ENCODE measurements at places on chromosomes 5 and 9. TPM values are rescaled to one million over a fixed set of nuclear protein-coding genes. Genes with fewer than 3 reads are reported as not detected.

Gene LIX1
- polyA plus RNA-seq: 1.3 TPM

Gene TAS2R1
- not detected for polyA plus RNA-seq

Gene PCDHGB7
- polyA plus RNA-seq: not detected

Gene LHX3
- not detected for polyA plus RNA-seq

Gene DOCK2
- polyA plus RNA-seq: 62.1 TPM

Gene LMBRD2
- polyA plus RNA-seq: 5.2 TPM

Gene SHOC1
- not detected for polyA plus RNA-seq

Gene PDZD2
- 0.05 TPM for polyA plus RNA-seq

Gene HACD4
- 1.2 TPM for polyA plus RNA-seq

Gene FOXD1
- not detected for polyA plus RNA-seq

Gene POU5F2
- polyA plus RNA-seq: 0.29 TPM

Gene SLC35A4
- 69.9 TPM for polyA plus RNA-seq

Gene PTPRD
- polyA plus RNA-seq: not detected

Gene RMRP
- not detected for polyA plus RNA-seq

Gene QRFP
- not detected for polyA plus RNA-seq

Gene TAF11L10
- not detected for polyA plus RNA-seq

Gene PRR16
- not detected for polyA plus RNA-seq

Gene SPINK5
- polyA plus RNA-seq: not detected

Gene TXNDC8
- not detected for polyA plus RNA-seq

Gene NUTM2G
- not detected for polyA plus RNA-seq

DNA sequence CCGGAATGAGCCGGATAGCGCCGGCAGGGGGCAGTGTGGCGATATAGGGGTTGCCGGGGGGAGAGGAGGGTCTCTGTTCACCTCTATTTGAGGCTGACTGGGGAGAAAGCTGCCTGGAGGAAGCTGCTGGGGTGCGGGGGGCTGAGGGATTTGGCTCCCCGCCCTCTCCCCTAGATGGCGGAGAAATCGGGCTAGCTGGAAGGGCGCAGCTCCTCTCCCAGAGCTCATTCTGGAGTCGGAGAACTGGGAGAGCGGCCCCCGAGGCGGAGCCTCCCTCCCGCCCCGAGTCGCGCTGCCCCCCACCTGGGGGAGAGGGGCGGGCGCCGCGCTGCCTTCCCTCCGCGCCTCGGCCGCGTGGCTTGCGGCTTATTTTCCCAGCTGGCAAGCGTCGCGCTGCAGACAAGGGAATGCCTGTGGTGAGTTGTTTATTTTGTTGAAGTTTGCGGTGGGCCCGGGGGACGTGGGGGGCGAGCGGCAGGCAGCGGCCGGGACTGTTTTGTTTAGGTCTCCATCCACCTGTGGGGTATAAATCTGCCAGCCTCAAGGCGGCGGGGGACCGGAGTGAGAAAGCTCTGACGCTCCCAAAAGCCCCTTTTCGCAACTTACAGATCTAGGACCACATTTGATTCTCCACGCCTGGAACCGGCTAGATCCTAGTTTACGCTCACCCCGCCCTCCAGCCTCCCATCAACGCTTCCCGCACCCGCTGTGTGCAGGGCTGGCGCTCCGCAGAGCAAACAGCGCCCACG is 4.1 kb upstream of the RGMB start:
- DNase-seq: peak; percentile 24

GRCh38 chr5:143398451-143399237 is 4.8 kb downstream of the NR3C1 start:
- no peak for DNase-seq

GRCh38 chr5:180823940-180824629 is 21.5 kb upstream of the MGAT1 start:
- DNase-seq: no peak

- DNase-seq: no peak
These were observed 73.6 kb downstream of the C9orf153 start for GRCh38 chr9:86185872-86186271.

GRCh38 chr5:174675110-174675509 is 49.3 kb upstream of the MSX2 start:
- DNase-seq: no peak

- DNase-seq: no peak
These were observed 1.6 kb downstream of the ARSI start for GRCh38 chr5:150301170-150301505.

- no peak for DNase-seq
These were observed 524.5 kb upstream of the RGMB start for GRCh38 chr5:98248949-98249348.

- DNase-seq: no peak
These were observed 218.1 kb downstream of the CETN3 start for GRCh38 chr5:90191352-90192045.

DNA sequence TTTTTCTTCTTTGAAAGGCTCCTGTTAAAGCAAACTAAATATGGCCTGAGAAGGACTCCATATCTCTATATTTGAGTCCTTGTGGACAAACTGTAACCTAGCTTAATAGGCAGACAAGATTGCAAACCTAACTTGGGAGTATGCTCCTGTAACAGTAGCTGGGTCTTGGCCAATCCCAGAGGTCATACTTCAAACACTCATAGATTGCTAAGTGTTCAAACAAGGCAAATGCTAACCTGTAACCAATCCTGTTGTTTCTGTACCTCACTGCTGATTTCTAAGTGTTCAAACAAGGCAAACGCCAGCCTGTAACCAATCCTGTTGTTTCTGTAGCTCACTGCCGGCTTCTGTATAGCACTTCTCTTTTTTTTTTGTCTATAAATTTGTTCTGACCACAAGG is 50.6 kb upstream of the CLK4 start:
- DNase-seq: no peak

DNA sequence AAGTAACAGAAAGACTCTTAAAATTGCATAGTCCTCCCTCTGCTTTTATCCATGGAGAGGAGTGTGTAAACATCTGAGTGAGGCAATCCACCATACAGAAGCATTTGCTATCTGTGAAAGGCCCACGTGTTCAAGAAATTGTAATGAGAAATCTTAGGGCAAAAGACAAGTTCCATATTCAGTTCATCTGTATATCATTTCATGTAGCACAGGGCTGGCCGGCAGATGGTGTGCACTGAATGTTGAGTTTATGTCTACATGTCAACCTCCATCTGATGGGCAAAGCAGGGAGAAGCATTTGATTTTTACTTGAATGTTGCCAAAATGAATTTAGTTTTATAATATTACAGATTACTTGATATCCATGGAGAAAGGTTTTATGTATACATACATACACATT is 179.5 kb upstream of the RAD23B start:
- DNase-seq: no peak

DNA sequence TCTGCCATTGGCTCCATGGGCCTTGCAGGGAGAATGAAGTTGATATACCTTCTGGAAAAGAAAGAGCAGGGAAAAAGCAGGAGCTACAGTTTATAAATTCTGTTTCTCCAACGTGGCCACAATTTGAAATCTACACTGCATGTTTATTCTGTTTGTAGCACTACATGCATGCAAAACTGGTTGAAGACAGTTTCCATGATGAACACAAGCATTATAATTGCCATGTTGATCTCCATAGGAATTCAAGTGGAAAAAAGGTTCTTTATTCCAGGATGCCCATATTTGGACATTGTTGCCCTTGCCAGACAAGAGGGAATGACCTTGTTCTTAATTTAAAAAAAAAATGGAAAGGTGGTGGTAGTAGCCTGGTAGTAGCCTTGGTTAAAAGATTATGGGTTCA is 69.2 kb upstream of the PALM2AKAP2 start:
- DNase-seq: no peak

DNA sequence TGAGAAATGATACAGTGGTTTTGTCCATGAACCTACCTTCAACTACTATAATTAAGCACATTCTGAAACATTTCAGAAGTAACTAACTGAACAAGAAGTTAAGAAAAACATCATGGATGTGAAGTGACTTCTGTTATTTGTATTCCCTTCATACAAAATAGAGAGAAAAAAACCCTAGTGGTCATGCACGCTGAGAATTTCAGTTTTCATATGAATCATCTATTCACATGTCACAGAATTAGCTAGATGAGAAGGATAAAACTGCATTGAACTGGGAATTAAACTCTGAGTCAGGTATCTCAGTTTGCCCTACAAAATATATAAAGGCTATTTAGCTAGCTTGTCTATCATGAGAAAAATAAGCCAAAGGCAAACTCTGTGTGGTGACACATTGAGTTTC is 451.8 kb upstream of the FTMT start:
- DNase-seq: no peak

DNA sequence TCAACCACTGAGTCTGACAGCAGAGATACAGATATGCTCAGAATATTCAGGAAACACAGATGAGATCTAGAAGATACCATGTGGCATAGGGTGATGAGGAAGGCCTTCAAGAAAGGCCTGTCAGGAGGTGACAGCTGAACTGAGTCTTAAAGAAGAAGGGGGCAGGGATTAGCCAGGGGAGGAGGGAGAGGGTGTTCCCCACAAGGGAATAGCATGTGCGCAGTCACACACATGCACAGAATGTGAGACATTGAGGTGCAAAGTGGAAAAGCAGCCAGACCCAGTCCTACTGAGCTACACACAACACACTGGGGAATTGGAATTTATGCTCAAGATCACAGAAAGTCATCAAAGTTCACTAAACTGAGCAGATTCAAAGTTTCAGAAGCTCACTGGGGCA is 3.0 kb upstream of the SLC25A48 start:
- DNase-seq: no peak

- no peak for DNase-seq
These were observed 5.1 kb downstream of the POLR3G start for GRCh38 chr5:90479611-90480385.

DNA sequence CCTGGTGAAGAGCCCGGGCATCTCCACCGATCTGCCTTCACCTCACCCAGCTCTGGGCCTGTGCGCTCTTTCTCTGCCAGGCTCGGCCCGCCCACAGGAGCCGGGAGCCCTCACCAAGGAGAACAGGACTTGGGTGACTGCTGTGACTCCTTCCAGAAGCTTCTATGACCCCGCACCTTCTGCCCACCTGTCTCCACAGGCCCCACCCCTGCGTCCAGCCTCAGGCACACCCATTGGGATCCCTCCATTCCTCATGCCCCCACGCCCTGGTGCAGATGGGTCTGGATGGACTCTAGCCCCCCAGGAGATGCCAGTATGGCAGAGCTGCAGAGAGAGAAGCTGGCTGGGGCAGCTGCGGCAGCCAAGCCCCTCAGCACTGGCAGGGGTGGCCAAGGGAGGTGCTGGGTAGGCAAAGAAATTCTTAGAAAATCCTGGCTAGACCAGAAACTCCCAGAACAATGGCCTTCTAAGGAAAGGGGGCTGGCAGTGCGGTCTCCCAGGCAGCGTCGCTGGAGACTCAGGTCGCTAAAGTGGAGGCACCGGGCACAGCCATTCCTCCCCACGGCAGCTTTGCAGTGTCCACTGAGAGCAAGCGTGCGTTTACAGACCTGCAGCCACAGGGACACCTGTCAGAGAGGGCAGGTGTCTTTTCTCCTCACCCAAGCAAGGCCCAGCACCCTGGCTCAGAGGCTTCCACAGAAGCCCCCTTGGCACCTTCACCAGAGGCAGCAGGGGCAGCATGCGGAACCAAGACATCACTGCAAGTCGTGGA is 17.3 kb downstream of the LPCAT1 start:
- no peak for DNase-seq

DNA sequence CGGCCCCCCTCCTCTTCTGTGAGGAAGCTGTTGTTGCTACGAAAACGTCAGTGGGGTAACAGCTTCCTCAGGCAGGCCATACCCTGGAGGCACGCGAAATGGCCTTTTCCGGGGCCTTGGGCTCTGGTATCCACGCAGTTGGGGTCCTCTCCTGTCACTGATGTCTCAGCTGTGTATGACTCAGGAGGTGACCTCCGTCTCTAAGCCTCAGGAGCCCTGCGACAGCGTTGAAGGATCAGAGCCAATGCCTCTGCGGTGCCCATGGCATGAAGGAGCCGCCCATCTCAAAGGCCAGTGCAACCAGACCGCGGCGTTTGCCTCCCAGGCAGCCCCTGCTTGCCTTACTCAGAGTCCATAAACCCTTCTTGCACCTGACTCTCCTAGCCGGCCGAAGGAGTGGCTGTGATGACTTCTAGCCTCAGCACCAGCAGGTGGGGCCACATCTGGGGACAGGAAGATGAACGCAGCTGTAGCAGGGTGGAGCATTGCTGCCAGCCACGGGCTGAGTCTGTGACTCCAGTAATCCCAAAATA is 1.0 kb upstream of the MXD3 start:
- no peak for DNase-seq

- no peak for DNase-seq
These were observed 22.6 kb downstream of the CD180 start for GRCh38 chr5:67173959-67174358.

DNA sequence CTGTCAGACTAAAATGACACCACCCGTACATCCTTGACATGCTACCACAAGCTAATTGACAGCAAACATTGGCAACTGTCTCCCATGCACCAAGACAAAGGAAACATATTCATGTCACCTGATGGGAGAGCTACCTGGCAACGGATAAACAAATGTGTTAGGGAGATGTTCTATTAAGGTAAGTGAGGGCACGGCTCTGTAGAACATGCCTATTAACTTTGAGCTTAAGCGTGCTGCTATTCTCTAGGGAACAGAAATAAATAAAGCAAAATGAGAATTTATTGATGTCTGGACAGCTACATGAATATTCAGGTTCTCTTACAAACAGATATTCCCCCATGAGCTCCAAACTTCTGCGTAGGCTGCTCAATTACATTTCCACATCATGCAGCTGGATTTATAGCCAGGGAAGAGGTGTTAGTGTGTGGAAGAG is 361.4 kb upstream of the RFX3 start:
- no peak for DNase-seq

GRCh38 chr5:76499507-76500161 is 96.5 kb downstream of the IQGAP2 start:
- DNase-seq: no peak

- no peak for DNase-seq
These were observed 57.9 kb upstream of the BNC2 start for GRCh38 chr9:16928179-16928945.
